ENCODE measurements at places on chromosomes 12 and 14.

DNA sequence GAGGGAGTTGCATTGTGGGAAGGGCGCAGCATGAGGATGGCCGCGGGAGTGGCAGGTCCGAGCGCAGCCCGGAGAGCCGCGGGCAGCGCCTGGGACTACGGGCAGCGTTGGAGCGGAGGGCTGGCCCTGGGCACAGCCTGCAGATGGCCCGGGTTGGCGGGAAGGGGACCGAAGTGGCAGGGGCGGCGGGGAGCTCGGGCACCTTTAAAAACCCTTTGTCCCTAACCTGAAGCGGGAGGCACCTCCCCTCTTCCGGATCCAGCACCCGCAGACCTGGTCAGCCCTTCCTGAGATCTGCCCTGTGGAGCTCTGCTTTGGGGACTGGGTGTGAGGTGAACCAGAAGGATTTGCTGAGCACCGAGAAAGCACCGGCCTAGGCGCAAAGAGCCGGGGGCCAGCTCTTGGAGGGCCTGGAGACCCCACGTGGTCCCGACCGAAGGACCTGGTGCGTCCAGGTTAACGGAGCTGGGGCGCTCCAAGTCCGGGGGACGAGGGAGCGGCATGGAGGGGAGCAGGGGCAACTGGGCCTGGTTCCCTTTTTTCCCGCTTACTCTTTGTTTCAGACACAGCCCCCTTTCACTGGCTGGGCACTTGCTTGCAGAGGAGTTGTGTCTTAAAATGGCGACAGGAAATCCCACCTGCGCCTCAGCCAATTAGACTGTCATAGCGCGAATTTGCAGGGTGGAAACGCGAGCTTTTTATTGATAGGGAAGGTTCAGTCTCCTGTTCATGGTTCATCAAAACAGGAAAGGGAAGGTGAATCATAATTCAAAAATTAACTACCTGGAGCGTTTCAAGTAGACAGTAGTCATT is 792 bp upstream of the SLC38A1 start:
- peak; percentile 60 for DNase-seq

DNA sequence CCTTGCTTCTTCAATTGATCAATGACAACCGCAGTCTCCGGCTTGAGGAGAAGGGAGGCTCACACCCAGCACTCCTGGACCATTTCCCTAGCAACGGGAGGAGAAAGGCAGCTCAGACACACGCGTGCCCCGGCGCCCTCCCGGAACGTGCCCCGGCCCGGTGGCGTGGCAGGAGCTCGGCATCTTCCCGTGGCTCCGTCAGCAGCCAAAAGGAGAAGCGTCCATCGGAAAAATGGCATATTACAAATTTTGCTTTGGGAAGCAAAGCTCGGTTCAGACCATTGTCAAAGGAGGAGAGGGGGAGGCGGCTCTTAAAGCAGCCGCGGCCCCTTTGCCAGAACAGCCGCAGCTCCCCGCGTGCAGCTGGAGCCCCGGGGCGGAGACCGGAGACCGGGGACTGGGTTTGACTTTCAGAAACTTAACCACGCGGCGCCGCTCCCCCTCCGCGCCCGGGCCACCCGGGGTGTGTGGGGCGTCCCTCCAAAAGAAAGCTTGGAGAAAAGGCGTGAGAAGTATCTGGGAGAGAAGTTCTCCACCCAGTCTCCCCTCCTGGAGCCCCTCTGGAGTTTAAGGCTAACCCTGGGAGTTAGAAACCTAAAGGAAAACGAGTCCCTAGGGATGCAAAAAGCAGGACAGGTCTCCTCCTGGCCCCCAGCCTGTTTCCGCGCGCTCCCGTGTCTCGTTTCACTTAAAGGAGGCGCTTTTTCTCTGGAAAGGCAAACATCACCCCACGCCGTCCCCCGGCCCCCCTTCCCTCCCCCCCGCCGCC is 545 bp downstream of the PPFIA2 start:
- peak; percentile 1 for DNase-seq

GRCh38 chr12:91813701-91814100 is 331.9 kb downstream of the BTG1 start:
- no peak for DNase-seq

GRCh38 chr12:58920102-58920960 is at the start of gene LRIG3:
LRIG3 (minus strand) TSS chr12:58920504; CDS start chr12:58920235, 269 bp downstream.
- DNase-seq = no peak

GRCh38 chr14:68376067-68376779 is 416.6 kb downstream of the ZFP36L1 start:
- no peak for DNase-seq

GRCh38 chr14:20667957-20668356 is 16.4 kb upstream of the RNASE4 start:
- DNase-seq = no peak

GRCh38 chr14:92680781-92681650 is 67.4 kb downstream of the LGMN start:
- DNase-seq = peak; percentile 60

DNA sequence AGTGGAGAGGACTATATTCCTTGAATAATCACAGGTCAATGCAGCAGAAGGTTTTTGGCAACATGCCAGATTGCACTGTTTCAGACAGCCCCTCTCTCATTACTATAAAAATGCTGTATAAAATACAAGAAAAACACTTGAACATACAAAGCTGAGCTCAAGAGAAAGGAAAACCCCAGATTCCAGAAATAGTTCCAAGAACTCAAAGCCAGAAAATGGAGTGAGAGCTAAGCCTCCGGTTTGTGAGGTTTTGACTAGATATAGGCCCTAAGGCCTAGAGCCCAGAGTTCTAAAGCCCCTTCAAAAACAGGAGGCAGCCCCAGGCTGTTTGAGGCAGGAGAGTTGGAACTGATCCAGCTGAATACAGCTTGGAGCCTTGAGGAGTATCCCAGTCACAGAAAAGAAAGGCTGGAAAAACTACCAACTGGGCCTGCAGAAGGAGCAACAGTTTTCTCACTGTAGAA is 29.4 kb upstream of the ACTN1 start:
- no peak for DNase-seq

DNA sequence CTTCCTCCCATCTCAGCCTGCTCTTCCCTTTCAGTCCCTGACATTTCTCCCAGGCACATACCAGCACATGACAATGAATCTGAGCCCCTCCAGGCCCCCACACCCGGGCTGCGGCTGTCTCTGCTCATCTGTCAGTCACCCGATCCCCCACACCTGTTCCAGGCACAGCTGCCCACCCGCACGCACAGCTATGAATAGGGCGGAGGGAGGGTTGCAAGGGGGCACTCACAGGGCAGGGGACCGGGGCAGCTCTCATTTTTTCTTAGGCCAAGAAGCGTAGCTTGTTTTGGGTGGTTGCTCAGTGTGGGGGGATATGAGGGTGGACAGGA is 43.7 kb upstream of the TSPAN9 start:
- DNase-seq = no peak

- DNase-seq = no peak
These were observed 7.4 kb upstream of the EPS8 start for GRCh38 chr12:15796493-15797141.

DNA sequence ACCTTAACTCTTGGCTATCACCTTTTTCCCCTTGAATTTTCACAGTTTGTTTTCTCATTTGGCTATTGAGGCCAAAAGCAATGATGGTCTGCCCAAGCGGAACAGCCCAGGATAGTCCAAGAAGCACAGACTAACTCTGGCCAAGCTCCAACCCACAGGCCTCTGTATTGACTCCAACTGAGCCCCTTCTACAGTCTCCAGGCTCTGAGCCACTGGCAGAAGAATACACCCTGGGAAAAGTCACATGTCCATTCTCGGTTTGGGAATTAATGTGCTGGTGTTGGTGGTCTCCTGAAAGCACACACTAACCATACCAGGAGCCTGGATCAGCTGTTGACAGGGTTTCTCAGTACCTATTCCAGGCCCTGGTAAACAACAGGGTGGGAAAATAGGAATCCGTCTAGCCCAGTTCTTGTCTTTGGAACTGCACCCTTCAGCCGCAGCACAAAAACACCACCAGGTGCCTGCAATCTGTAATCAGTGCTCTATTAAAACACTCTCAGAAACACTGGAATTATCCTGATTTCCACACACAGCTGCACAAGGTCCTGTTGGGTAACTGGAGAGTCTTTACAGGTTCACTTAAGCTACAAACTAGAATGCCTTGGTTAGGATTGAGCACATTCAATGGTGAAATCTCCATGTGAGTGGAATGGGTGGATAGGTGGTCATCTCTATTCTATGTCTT is 63.6 kb downstream of the STXBP6 start:
- no peak for DNase-seq

DNA sequence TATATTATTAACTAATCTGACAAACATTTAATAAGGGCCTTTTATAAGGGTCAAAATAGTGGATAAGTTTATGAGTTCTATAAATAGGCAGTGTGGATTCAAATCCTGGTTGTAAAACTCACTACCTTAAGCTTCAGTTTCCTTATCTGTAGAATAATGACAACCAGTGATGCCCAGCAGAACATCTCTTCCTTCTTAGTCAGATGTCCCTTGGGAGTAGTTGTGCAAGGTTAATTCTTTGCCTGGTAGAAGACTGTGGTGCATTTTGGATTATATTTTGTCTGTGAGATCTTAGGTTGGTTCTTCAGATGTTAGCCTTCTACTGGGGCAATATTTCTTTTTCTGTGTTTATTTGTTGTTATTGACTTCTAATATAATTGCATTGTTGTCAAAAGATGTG is 59.5 kb downstream of the ARID2 start:
- DNase-seq = no peak

GRCh38 chr12:117134059-117134458 is 34.8 kb upstream of the TESC start:
- DNase-seq = no peak

DNA sequence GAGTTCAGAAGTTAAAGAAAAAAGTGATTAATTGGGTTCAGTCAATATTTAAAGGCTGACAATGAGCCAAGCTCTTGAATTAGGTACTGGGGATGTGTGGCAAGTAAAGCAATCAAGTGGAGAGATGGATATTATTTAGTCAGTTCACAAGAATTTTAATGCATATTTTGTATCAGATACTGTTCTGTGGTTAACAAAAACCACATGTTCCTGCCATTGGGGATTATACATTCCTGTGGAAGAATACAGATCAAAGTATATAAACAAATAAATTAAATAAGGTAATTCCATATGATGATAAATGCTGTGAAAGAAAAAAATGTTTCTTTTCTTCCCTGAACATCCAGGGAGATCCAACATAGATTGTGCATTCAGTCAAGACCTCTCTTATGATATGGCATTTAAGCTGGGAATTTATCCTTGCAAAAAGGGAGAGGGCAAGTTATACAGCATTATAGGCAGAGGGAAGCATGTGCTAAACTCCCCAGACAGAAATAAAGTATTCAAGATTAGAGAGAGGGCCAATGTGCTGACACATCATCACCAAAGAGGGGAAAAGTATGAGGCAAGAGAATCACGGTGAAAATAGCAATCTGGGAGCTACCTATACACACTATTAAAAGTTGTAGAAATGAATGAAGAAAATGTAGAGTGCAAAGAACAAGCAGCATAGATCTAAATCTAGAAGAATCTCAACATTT is 17.6 kb upstream of the A2M start:
- DNase-seq = no peak

DNA sequence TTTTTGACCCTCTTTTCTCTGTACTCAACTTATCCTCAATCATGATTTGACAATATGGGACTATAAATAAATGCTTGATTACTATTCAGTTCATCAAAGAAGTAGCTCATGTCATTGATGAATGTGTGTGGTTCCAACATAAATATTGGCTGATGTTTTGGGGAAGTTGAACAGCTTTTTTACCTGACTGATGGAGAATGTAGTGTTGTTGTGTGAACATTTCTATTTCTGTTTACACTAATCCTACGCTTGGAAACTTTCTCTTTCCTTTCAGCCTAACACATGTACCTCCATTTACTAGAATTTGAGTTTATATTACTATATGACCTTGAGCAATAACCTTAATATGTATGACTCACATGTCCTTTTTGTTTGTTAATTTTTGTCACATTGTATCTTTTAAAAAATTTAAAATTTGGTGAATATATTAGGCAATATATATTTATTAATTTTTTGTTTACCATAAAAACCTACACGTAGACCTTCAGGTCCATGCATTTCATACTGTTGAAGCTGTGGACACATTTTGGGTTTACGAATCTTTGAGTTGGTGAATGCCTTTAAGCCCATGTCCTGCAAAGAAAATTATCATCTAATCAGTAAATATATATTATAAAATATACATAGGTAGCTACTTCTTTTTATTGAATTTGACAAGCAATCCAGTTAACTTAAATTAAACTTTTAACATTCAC is 21.1 kb downstream of the A2M start:
- no peak for DNase-seq

- no peak for DNase-seq
These were observed 191.9 kb upstream of the PWP1 start for GRCh38 chr12:107493666-107494065.

GRCh38 chr12:116933091-116933490 is 22.3 kb downstream of the FBXW8 start:
- DNase-seq = no peak

DNA sequence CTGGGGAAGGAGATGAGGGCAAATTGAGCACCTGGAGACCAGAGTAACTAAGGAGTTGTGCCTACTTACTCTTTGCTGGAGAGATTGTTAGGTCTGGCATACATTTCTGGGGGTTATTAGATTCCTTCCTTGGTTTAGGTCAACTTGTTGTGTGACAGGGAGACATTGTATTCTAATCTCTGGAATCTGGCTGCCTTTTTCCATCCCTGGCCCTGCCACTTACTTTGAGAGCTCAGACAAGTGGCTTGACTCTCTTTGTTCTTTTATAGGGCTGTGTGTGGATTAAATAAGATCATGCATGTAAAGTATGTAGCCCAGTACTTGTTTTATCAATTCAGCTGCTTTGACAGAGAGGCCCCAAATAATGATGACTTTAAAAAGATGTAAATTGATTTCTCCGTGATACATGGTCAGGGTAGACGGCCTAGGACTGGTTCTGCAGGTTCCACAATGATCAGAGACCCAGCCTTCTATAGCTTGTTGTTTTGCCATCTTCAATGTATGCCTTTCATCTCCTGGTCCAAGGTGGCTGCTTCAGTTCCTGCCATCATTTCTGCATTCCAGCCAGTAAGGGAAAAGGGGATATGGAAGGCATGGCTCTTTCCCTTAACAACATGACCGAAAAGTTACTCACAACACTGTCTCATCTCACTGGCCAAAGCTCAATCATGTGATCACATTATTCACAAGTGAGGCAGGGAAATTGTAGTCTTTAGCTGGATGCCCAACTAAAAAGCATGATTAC is 72.6 kb downstream of the CHST11 start:
- no peak for DNase-seq

- no peak for DNase-seq
These were observed 1.9 kb downstream of the RPLP0 start for GRCh38 chr12:120199025-120199424.

DNA sequence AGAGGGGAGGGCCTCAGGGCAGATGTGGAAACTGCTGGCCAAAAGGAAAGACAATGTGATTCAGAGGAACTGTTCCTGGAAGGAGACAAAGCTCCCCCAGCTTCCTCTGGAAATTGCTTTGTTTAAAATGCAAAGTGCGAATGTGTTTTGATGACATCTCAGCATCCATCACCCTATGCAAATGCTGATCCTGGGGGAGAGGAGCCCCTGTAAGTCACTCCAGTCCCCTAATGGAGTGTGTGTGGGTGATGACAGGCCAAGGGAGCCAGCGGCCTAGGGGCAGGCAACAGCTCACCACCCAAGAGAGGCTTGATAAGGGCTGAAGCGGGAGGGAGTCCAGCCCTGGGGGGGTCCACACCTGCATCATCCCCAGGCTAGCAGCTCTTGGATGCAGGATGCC is 134.2 kb downstream of the ESRRB start:
- no peak for DNase-seq

- DNase-seq = no peak
These were observed 45.4 kb downstream of the DUSP6 start for GRCh38 chr12:89306827-89307473.

Data from activated naive CD4-positive, alpha-beta T cell (primary cell).